ENCODE measurements at places on chromosomes 6 and 20.

DNA sequence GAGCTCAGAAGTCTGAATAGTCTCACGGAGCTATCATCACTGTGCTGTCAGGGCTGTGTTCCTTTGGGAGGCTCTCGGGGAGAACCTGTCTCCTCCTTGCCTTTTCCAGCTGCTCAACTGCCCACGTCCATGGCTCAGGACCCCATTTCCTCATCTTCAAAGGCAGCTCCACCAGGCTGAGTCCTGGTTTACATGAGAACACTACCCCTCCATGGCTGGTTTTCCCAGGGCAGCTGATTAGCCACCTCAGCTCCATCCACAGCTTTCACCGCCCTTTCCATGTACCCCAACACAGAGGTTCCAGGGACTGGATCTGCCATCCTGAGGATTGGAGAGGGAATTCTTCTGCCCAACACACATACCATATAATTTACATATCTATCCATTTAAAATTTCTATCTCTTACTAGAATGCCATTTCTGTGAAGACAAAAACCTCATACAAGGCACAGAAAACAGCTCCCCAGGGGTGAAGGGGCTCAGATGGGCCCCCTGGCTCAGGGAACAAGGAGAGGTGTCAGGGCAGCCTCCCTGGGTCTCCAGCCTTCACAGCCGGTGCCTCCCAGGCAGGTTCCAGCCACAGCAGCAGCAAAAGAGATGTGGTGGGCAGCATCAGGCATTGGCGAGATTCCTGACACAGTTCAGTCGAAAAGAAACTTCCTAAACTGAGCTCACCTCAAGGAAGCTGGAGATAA is 2.2 kb upstream of the RAET1E start:
- H3K4me1 ChIP-seq = peaks cover 11% of the 10 kb centered on the region
- H3K4me3 ChIP-seq = no peak overlapping the region
- no peaks in the 10 kb centered on the region for H3K36me3 ChIP-seq

DNA sequence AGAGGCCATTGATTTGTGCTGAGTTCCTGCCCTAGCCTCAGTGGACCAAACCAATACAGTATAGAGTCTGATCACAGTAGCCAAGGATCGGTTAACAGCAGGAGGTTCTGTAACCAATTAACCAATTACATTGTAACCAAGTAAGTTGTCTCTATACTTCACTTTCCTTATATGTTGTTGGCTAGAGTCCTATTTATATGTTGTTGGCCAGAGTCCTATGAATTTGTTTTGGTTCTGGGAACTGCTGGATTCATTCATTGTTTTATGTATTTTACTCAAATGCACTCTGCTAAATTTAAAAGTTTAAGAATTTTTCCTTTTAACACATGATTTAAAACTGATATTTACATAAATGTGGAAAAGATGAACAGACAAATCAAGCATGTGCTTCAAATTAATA is 597.4 kb upstream of the HS3ST5 start:
- H3K27ac ChIP-seq = no peak overlapping the region
- no peaks in the 10 kb centered on the region for H3K27me3 ChIP-seq

DNA sequence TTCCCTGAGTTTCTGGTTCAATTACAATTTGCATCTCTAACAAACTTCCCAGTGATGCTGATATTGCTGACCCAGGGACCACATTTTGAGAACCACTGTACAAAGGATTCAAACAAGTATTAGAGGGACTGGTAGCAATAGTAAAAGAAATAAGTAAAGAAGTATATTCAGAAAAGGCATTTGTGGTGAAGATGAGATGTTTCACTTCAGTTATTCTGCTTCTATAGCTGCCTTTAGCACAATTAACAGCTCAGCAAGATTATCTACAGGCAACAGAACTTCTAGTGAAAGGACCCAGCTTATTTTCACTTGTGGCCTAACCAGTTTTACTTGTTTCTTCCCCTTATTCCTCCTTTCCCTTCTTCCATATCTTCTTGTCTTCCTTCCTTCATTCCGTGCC is 149.4 kb downstream of the PHF3 start:
- H3K4me3 ChIP-seq = no peak overlapping the region
- H3K27ac ChIP-seq = no peak overlapping the region
- DNase-seq = no peak
- peaks cover 2% of the 10 kb centered on the region for H3K36me3 ChIP-seq
- no peaks in the 10 kb centered on the region for H3K4me1 ChIP-seq

DNA sequence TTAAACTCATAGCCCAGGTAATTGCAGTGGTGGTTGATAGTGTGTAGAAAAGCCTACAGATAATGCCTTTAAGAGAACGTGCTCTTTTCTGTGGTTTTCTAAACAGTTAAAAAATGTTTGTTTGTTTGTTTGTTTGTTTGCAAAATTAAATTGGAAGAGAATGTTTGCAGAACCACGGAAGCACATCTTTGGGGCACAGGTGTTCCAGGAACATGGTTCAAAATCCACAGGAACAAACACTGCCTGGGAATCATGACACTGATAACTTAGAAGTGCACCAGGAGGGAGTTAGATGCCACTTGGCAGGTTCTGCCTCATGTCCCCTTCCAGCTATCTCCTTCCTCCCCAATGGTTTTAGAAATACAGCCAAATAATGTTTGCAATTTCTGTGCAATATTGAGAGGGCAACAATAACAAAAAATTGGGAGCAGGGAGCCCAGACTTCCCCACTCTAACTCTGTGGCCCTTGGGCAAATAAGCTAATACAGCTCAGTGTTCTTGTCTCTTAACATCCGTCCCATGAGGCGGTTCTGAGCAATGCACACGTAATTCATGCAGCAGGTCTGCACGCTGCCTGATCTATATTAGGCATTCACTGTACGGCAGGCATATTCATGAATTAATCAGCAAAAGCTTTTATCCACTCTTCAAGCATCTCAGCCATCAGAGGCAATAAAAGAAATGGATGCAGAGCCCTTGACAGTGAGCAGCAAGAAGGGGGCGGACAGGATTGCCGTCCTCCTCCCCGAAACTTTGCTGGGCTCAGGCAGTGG is 274.3 kb upstream of the FOXQ1 start:
- no peaks in the 10 kb centered on the region for H3K4me1 ChIP-seq
- no peaks in the 10 kb centered on the region for H3K36me3 ChIP-seq
- H3K27me3 ChIP-seq = peaks cover 25% of the 10 kb centered on the region
- DNase-seq = no peak

DNA sequence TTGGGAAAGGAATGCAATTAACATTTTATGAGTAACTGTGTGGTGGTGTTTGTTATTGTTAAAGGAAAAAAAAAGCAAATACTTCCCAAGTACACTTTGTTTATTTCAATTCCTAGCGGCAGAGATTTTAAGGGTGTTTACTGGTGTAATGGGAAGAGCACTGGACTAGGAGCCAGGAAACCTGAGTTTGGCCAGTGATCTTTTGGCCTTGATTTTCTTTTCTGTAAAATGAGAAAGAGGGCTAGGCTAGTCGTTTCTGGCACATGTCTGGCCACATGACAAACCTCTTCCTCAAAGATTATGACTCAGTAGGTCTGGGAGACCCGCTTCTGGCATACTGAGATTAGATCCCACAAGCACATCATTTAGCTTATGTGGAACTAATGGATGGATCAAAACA is 428.1 kb upstream of the NOX3 start:
- H3K27ac ChIP-seq = no peak overlapping the region
- DNase-seq = no peak
- peaks cover 35% of the 10 kb centered on the region for H3K4me1 ChIP-seq

DNA sequence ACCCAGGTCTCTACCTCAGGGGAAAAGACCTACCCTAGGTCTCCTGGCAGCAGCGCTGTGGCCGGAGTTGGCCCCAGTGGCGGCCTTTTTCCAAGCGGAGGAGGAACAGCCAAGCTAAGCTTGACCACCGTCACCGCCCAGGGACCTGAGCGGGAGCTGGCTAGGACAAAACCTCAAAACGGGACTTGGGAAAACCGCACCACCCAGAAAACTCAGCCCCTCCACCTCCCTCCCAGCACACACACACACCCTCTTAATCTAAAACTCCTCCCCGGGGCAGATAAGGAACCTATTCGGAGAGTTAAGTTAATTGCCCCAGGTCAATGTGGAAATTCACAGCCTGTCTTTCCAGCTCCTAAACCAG is 2.7 kb upstream of the TRERF1 start:
- DNase-seq = no peak
- H3K36me3 ChIP-seq = no peaks in the 10 kb centered on the region
- H3K4me1 ChIP-seq = peaks cover 21% of the 10 kb centered on the region
- H3K4me3 ChIP-seq = no peak overlapping the region
- H3K27me3 ChIP-seq = peaks cover 10% of the 10 kb centered on the region

DNA sequence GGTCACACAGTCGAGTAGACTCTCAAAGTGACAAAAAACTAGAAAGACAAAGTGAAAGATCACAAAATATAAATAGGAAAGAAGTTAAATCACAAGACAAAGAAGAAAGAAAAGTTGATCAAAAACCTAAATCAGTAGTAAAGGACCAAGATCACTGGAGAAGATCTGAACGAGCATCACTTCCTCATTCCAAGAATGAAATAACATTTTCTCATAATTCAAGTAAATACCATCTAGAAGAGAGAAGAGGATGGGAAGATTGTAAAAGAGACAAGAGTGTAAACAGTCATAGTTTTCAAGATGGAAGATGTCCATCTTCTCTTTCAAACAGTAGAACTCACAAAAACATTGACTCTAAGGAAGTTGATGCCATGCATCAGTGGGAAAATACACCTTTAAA is 31.6 kb upstream of the GJA10 start:
- H3K4me1 ChIP-seq = peaks cover 6% of the 10 kb centered on the region
- H3K4me3 ChIP-seq = no peak overlapping the region

- no peaks in the 10 kb centered on the region for H3K36me3 ChIP-seq
- H3K27me3 ChIP-seq = peaks cover 11% of the 10 kb centered on the region
- H3K27ac ChIP-seq = no peak overlapping the region
- DNase-seq = no peak
Measured at GRCh38 chr6:155066361-155066760, 71.2 kb downstream of the TIAM2 start.

GRCh38 chr6:163825033-163825432 is 410.5 kb downstream of the QKI start:
- H3K4me1 ChIP-seq = no peaks in the 10 kb centered on the region
- DNase-seq = no peak
- H3K36me3 ChIP-seq = no peaks in the 10 kb centered on the region

DNA sequence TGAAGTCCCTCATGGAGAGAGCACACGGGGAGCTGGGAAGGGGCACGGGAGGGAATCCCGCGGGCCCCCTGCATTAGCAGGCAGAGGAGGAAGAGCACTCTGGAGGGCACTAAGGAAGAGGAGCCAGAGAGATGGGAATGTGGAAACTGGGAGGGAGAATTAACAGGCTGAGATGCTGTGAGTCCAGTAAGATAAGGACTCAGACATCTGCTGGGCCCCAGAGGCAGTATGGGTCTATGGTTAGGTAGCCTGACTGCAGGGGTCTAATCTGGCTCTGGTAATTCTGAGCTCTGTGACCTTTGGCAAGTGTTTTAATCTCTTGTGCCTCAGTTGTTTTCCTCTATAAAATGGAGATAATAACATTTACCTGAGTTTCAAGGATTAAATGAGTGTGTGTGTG is 15.7 kb upstream of the SRSF3 start:
- no peak for DNase-seq
- H3K27ac ChIP-seq = no peak overlapping the region
- H3K4me3 ChIP-seq = no peak overlapping the region
- no peaks in the 10 kb centered on the region for H3K36me3 ChIP-seq
- no peaks in the 10 kb centered on the region for H3K27me3 ChIP-seq
- no peaks in the 10 kb centered on the region for H3K4me1 ChIP-seq

GRCh38 chr6:35033683-35034082 is 107.5 kb downstream of the TCP11 start:
- no peak overlapping the region for H3K4me3 ChIP-seq
- no peak overlapping the region for H3K27ac ChIP-seq
- H3K27me3 ChIP-seq = no peaks in the 10 kb centered on the region
- H3K4me1 ChIP-seq = no peaks in the 10 kb centered on the region

DNA sequence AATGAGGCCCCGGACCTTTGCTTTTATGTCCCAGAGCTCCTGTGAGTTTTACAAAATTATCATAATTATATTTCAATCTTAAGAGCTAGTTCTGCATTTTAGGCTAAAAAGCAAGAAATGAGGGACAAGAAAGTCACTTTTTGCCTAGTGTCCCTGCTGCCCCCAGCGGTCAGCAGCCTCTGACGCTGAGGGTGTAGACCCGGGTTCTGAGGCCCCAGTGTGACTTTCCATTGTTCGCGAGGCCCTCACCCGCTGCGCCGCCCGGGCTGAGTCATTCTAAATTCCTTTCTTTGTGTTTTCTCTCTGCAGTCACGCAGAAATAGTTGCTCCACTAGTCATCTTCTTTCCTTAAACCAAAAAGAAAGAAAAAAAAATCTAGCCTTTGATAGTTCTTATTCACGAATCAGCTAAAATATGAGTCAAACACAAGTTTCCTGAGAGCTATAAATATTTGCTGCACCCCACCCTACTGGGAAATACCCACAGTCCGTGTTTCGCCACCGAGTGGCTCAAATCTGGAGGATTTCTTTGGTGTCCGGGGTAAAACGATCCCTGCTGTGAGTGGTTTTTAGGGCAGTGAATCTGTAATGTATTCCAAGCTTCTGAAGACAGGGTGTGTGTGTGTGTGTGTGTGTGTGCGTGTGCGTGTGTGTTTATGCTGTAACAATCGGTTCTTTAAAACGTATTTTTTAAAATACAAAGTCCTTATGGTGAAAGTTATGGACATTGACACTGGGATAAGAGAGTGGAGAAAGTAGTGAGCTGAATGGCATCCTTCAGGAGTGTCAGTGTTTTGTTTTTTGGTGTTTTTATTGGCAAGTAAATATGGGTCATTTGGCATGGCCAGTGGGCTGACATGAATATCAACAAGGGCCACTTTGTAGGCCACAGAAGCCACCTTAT is 59.7 kb upstream of the EEF1A1 start:
- peak; percentile 82 for DNase-seq
- peaks cover 7% of the 10 kb centered on the region for H3K36me3 ChIP-seq
- peak overlapping the region; percentile 83 for H3K4me3 ChIP-seq
- H3K27ac ChIP-seq = peak overlapping the region; percentile 98
- no peaks in the 10 kb centered on the region for H3K27me3 ChIP-seq

- no peaks in the 10 kb centered on the region for H3K36me3 ChIP-seq
- no peaks in the 10 kb centered on the region for H3K27me3 ChIP-seq
- H3K4me3 ChIP-seq = no peak overlapping the region
Measured at GRCh38 chr6:21402368-21402767, 191.2 kb upstream of the SOX4 start.

DNA sequence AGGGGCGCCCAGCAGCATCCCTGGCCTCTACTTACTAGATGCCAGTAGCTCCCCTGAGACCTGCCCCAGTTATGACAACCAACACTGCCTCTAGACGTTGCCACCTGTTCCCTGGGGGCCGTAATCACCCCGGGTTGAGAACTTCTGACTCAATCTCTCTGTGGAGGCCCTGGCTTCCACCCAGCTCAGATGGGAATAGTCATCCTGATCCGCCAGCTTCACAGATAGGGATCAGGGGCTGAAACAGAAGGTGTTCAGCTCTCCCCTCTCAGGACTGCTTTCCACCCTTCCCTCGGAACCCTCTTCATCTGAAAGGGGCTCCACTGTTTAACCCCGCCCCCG is 3.3 kb downstream of the CAPN11 start:
- H3K36me3 ChIP-seq = no peaks in the 10 kb centered on the region
- DNase-seq = no peak
- H3K4me3 ChIP-seq = no peak overlapping the region
- peaks cover 12% of the 10 kb centered on the region for H3K4me1 ChIP-seq

GRCh38 chr20:45111285-45111684 is 3.7 kb downstream of the WFDC5 start:
- H3K4me3 ChIP-seq = no peak overlapping the region
- H3K27ac ChIP-seq = no peak overlapping the region
- H3K27me3 ChIP-seq = peaks cover 3% of the 10 kb centered on the region
- no peaks in the 10 kb centered on the region for H3K36me3 ChIP-seq
- DNase-seq = no peak

GRCh38 chr6:126056355-126057004 is 70.1 kb downstream of the TRMT11 start:
- H3K27me3 ChIP-seq = no peaks in the 10 kb centered on the region
- no peak overlapping the region for H3K4me3 ChIP-seq
- H3K27ac ChIP-seq = no peak overlapping the region
- no peak for DNase-seq
- H3K36me3 ChIP-seq = peaks cover 38% of the 10 kb centered on the region

Measured in activated naive CD8-positive, alpha-beta T cell treated with anti-CD3 and anti-CD28 coated beads for 36 hours (primary cell).